CD4-positive, alpha-beta T cell (primary cell): ENCODE measurements at places on chromosomes 7 and 10. TPM values are rescaled to one million over a fixed set of nuclear protein-coding genes. Genes with fewer than 3 reads are reported as not detected.

DNA sequence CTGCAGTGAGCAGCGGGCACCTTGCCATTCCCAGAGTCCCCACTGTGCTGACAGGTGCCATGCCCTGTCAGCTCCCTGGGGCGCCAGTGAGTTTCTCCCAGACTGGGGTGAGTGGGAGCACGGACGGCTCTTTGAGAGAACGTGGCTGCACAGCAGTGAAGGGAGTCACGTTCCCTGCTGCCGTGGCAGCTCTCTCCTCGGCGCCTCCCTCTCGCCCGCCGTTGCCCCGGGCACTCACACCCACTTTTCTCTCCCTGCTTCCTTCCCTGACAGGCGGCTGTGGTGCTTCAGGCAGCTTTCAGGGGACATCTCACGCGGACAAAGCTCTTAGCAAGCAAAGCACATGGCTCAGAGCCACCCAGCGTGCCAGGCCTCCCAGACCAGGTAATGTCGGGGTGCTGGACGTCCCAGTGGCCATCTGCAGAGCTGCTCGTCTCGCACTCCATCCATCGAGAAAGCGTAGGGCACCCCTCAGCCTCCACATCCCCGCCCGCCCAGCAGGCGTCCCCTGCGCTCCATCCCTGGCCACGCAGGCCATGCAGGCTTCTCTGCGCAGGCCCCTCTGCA lies 27.1 kb upstream of the TTYH3 start:
- H3K27me3 ChIP-seq: no peaks in the 10 kb centered on the region
- H3K36me3 ChIP-seq: no peaks in the 10 kb centered on the region
- H3K4me1 ChIP-seq: peaks cover 13% of the 10 kb centered on the region
- no peak overlapping the region for H3K27ac ChIP-seq

DNA sequence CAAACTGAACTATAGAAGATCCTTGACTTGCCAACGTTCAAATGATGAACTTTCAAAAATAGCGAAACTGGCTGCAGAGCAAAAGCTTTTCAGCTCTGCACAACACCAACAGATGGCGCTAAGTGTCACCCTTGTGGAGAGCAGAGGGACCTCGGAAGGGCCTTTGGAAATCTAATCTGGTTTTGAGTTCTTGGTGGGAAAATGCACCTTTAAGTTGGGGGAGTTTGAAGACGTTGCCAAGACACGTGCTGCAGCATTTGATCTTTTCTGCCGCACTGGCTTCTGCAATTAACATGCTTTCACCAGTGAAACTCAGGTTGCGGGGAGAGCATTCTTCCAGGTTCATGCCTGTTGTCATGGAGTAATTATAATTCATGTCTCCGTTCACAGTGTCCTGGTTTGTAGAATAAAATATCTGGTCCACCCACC lies 26.3 kb upstream of the WDR11 start:
- H3K4me3 ChIP-seq: no peak overlapping the region
- DNase-seq: no peak
- no peaks in the 10 kb centered on the region for H3K4me1 ChIP-seq
- H3K27ac ChIP-seq: no peak overlapping the region
- no peaks in the 10 kb centered on the region for H3K27me3 ChIP-seq

GRCh38 chr7:115701141-115701540 lies 329.4 kb downstream of the TFEC start:
- DNase-seq: no peak
- no peak overlapping the region for H3K27ac ChIP-seq
- no peaks in the 10 kb centered on the region for H3K36me3 ChIP-seq
- no peaks in the 10 kb centered on the region for H3K27me3 ChIP-seq

- DNase-seq: no peak
- H3K36me3 ChIP-seq: no peaks in the 10 kb centered on the region
- no peaks in the 10 kb centered on the region for H3K4me1 ChIP-seq
- no peaks in the 10 kb centered on the region for H3K27me3 ChIP-seq
- H3K4me3 ChIP-seq: no peak overlapping the region
These were observed 7.6 kb upstream of the TMEM236 start for GRCh38 chr10:17744341-17744861.

- no peak overlapping the region for H3K27ac ChIP-seq
- H3K36me3 ChIP-seq: no peaks in the 10 kb centered on the region
- H3K27me3 ChIP-seq: no peaks in the 10 kb centered on the region
- no peaks in the 10 kb centered on the region for H3K4me1 ChIP-seq
These were observed 169.8 kb upstream of the MEOX2 start for GRCh38 chr7:15856311-15856710.

DNA sequence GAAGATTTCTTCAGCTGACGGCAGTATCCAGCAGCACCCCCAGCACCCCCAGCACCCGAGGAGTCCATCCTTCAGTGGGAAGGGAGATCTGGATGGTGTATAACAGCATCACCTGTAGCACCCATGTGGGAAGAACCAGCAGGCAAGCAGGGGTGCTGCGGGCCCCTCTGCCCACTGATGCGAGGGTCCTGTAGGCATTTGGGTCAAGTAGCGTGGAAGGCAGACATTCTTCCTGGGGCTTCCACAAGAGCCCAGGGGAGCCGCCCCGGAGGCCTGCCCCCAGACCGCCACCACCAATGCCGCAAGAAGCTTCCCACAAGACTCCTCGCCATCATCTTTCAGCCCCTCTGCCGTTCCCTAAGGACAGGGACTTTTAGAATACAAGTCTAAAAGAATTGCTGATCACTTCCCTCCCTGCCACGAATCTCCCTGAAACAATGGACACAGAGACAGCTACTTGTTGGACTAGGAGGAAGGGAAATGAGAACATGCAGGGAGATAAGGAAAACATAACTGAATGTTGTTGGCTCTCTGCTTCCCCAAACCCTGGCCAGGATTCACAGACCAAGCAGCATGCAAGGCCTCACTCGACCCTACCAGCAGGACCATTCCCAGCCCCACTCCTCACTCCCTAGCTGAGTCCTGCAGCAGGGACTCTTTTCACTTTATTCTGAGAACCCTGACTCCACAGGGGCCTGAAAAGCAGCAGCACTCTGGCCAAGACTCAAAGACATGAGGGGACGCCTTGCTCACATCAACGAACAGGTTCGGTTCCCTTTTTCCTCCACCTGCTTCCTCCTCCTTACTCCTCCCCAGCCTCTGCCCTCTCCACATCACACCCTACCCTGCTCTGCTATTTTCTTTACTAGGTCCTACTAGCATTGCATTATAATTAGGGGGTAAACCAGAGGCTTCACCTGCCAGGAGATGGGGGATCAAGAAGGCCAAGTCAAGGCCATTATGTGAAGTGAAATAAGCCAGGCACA lies 164.5 kb downstream of the HERPUD2 start:
- H3K27me3 ChIP-seq: peaks cover 5% of the 10 kb centered on the region
- no peak overlapping the region for H3K27ac ChIP-seq
- no peak for DNase-seq
- no peak overlapping the region for H3K4me3 ChIP-seq
- H3K4me1 ChIP-seq: no peaks in the 10 kb centered on the region
- no peaks in the 10 kb centered on the region for H3K36me3 ChIP-seq

FOXI2 gene
- not detected for total RNA-seq

GRCh38 chr10:1448252-1448930 lies 288.9 kb downstream of the ADARB2 start:
- H3K27ac ChIP-seq: no peak overlapping the region
- H3K4me3 ChIP-seq: no peak overlapping the region

ZDHHC6 gene
- total RNA-seq: 34.3 TPM

DNA sequence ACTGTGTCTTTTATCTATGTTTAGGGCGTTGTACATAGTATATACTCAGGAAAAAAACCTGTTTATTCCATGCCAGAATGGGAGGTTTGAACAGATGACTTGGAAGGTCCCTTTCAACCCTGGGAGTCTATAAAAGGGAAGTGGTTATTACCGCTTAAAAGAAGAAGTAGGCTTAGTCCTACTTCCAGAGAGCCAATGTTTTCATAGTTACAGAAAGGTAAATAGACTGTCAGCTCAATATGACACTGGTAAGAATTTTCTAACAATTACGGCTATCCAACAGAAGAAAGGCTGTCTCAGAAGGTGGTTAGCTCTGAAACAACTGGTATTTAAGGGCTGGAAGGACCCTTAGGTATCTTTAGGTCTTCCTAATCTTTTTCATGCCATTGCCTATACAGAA lies 1.1 kb upstream of the TFAM start:
- H3K4me1 ChIP-seq: peaks cover 21% of the 10 kb centered on the region
- no peak for DNase-seq
- no peaks in the 10 kb centered on the region for H3K27me3 ChIP-seq

ADIRF gene
- not detected for total RNA-seq

GRCh38 chr10:1788401-1788800 lies 51.1 kb upstream of the ADARB2 start:
- no peak overlapping the region for H3K27ac ChIP-seq
- H3K4me1 ChIP-seq: no peaks in the 10 kb centered on the region

- H3K4me1 ChIP-seq: peaks cover 78% of the 10 kb centered on the region
- DNase-seq: no peak
These were observed 3.1 kb upstream of the HOXA9 start for GRCh38 chr7:27168265-27168947.

DNA sequence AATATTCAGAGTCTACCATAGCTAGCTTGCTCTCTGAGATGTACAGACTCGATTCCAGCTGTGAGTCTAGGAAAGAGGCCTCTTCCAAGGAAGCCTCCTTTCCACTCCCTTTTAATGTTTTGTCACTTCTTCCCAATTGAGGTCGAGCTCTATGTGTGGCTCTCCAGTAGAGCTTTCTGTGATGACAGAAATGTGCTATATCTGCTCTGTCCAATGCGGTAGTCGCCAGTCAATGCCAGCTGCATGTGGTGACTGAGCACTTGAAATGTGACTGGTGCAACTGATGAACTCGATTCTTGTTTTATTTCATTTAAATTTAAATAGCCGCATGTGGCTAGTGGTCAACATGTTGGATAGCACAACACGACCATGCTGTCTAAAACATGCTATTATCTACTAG lies 387.0 kb upstream of the NRP1 start:
- no peak overlapping the region for H3K27ac ChIP-seq
- H3K4me1 ChIP-seq: no peaks in the 10 kb centered on the region
- no peak for DNase-seq
- H3K4me3 ChIP-seq: no peak overlapping the region

DNA sequence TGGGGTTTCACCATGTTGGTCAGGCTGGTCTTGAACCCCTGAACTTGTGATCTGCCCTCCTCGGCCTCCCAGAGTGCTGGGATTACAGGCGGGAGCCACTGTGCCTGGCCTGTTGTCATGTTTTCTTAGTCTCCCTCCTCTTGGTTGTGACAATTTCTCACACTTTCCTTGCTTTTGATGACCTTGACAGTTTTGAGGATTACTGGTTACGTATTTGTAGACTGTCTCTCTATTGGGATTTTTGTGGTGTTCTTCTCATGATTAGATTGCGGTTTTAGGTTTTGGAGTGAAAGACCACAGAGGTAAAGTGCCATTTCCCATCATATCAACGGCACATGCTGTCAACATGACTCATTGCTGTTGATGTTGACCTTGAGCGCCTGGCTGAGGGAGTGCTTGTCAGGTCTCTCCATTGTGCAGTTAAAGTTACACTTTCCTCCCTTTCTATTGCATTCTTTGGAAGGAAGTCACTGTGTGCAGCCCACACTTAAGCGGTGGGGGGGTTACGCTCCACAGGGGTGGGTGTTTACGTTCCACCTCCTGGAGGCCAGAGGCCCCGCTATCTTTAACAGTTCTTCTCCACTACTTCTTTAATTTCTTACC lies 10.8 kb downstream of the NEURL1 start:
- no peaks in the 10 kb centered on the region for H3K36me3 ChIP-seq
- no peak overlapping the region for H3K4me3 ChIP-seq
- peaks cover 10% of the 10 kb centered on the region for H3K4me1 ChIP-seq
- peak; percentile 15 for DNase-seq
- peaks cover 3% of the 10 kb centered on the region for H3K27me3 ChIP-seq

CHAT gene
- total RNA-seq: not detected

PRKG1 gene
- total RNA-seq: 0.31 TPM

TDRD1 gene
- not detected for total RNA-seq

- no peak overlapping the region for H3K4me3 ChIP-seq
- no peaks in the 10 kb centered on the region for H3K4me1 ChIP-seq
- H3K27me3 ChIP-seq: no peaks in the 10 kb centered on the region
- no peak overlapping the region for H3K27ac ChIP-seq
- no peak for DNase-seq
These were observed 10.4 kb downstream of the GRM3 start for GRCh38 chr7:86653919-86654659.

PCLO gene
- not detected for total RNA-seq

DNA sequence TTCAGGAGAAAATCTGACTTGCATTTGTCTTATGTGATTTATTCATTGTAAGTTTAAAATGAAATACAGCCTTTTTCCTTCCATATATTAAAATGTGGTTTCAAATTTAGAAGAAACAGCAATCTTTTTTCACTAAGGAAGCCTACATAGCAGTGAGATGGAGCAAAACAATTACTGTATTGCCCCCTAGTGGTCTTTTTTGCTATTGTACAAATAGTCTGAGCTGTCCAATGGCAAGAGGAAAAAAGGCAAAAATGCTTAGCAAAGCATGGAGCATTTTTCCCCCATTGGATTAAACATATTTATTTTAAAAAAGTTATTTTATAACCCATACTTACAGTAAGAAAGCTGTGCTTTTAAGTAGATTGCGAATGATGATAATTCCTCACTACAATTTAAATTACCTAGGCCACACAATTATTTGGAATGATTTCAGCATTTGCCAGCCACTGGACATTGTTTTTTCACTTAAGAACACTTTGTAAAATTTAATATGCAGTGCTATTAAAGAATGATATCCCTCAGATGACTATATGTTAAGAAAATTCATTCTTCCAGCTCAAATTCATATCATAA lies 119.5 kb downstream of the CPED1 start:
- no peak overlapping the region for H3K27ac ChIP-seq
- no peaks in the 10 kb centered on the region for H3K27me3 ChIP-seq
- no peaks in the 10 kb centered on the region for H3K36me3 ChIP-seq
- DNase-seq: no peak
- no peak overlapping the region for H3K4me3 ChIP-seq

EXOC4 gene
- 58.0 TPM for total RNA-seq

DNA sequence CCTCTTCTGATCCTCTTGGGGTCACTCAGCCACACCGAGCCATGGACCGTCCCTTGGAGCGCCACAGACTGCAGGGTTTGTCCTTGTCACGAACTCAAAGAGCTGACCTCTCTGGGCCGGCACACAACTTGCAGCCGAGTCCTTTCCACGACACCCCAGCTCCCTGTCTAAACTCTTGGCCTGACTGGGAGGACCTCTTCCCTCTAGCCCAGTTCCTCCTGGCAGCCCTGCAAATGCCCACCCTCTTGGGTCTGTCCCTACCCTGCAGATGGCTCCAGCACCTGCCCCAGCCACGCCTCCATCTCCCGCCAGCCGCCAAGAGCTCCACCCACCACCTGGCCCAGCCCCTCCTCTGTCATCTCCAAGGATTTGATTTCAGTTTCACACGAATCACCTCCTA lies 339.2 kb downstream of the DNAJB6 start:
- no peak for DNase-seq
- no peaks in the 10 kb centered on the region for H3K36me3 ChIP-seq
- peaks cover 34% of the 10 kb centered on the region for H3K27me3 ChIP-seq
- no peak overlapping the region for H3K27ac ChIP-seq
- no peak overlapping the region for H3K4me3 ChIP-seq
- no peaks in the 10 kb centered on the region for H3K4me1 ChIP-seq

DNA sequence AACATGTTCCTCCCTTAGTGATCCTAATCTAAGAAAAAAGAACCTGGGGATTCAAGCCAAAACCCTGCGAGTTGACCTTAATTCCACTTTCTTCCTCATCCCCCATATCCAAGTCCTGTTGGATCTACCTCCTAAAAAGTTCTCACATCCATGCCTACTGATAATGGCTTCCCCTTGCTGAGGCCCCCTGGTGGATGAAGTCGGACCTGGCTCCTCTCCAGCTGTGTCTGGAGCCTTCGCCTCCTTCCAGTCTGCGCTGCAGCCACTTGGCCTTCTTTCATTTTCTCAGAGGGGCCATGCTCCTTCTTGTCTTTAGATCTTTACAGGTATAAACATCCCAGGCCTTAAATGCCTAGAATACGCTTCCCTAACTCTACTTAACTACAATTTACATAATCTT lies 8.1 kb downstream of the PDE1C start:
- H3K36me3 ChIP-seq: no peaks in the 10 kb centered on the region
- H3K27ac ChIP-seq: no peak overlapping the region
- no peak for DNase-seq
- H3K27me3 ChIP-seq: no peaks in the 10 kb centered on the region
- H3K4me3 ChIP-seq: no peak overlapping the region
- H3K4me1 ChIP-seq: no peaks in the 10 kb centered on the region
